ENCODE measurements at places on chromosomes 7 and 10.

GRCh38 chr10:78686444-78687060, 382.2 kb upstream of the ZMIZ1 start:
- no peak for DNase-seq

GRCh38 chr7:158120316-158120715, 467.3 kb downstream of the PTPRN2 start:
- no peak for DNase-seq

DNA sequence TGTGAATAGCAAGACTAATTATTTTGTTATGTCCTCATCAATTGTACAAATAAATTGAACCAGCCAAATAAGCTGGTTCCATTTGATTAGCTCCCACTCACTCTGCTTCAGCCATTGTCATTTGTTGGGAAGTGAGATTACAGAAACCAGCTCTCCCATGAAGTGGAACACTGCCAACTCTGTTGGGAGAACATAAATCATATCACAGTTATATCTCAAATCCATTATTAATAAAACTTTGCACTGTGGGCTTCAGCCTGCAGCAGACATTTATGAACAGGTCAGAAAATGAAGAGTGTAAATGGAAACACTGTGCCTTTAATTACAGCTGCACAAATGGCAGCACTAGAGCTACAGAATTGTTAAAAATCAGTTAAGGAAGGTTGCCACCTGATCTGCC, 46.7 kb upstream of the TEX47 start:
- no peak for DNase-seq

DNA sequence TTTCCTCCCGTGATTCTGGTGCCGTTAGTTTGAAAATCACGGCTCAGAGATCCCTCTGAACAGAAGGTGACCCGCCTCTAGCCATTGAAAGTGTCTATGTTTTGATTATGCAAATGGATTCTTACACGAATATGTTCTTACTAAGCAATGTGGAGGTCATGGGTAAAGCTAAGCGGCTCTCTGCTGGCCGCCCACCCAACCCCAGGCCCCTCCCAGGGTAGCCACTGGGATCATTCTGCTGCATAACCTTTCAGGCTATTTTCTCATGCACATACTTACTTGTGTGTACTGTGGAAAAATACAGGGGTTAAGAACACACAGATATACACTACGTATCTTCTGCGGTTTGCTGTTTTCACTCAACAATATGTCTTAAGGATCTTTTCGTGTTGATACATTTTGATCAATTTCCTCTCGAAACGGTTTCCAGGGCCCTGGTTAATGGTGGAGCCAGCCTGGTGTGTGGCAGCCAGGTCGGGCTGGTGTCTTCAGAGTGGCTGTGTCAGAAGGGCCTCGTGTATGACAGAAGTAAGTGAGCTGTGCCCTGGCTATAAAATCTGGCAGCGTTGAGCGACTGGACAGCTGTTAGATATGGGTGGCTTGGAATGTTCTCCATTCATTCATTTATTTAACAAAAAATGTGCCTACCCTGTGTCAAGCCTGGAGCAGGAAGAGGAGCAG, 29.9 kb downstream of the ZNF783 start:
- DNase-seq, result no peak

- DNase-seq, result no peak
Measured at GRCh38 chr7:158110661-158111048, 477.0 kb downstream of the PTPRN2 start.

- no peak for DNase-seq
Measured at GRCh38 chr10:47331491-47331890, 9.2 kb downstream of the GDF2 start.

GRCh38 chr10:97053276-97053675, 132.5 kb downstream of the SLIT1 start:
- no peak for DNase-seq

DNA sequence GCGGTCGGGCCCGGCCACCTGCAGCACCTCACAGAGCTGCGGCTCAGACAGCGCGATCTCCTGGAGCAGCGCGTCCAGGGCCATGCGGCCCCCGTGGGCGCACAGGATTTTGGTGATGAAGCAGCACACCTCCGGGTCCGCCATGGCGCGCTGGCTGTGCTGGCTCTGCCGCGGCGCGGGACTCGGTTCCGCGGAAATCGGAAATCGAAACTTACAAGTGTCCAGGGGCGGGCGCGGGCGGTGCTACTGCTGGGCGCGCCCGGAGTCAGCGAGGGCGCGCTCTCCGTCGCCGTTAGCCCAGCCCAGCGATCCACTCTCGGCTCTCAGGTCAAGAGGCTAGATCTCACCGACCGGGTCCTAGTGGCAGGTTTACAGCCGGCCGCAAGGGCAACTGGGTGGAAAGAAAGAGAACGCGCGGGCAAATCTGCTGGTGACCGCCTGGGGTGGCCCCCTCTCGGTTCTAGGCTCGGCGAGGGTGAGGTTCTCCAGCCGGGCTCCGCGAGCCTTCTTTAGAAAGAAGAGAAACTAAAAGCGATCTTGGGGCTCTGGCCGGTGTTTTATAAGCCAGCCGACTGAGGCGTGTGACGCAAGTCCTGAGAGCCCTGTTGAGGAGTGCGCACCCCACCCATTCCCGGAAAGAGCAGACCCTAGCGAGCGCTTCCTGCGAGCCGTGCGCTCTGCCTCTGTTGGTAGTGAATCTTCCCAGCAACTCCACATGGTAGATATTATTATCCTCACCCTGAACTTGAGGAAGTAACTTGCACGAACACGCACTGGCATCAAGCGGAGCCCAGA, at the start of gene ZC3HAV1:
ZC3HAV1 (minus strand) TSS at position 533 of the 795 bp plus-strand sequence; CDS start at position 144, 389 bp downstream.
- DNase-seq, result peak; percentile 83

DNA sequence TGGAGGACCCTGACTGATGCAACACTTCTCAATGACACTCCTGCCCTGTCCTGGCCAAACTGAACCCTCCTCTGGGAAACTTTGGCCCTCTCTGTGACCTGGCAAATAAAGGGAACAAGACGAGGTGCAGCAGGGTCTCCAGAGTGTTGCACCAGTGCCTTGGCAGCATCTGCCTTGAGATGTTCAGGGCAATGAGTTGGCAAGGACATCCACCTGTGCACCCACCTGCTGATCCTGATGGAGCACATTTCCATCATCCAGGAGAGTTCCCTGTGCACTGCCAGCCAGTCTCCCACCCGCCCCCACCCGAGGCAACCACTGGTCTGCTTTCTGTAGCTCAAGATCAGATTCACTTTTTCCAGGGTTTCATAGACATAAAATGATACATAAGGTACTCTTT, 407.4 kb downstream of the GRID1 start:
- DNase-seq, result no peak

- no peak for DNase-seq
Measured at GRCh38 chr10:34830217-34830822, 15.2 kb upstream of the PARD3 start.

DNA sequence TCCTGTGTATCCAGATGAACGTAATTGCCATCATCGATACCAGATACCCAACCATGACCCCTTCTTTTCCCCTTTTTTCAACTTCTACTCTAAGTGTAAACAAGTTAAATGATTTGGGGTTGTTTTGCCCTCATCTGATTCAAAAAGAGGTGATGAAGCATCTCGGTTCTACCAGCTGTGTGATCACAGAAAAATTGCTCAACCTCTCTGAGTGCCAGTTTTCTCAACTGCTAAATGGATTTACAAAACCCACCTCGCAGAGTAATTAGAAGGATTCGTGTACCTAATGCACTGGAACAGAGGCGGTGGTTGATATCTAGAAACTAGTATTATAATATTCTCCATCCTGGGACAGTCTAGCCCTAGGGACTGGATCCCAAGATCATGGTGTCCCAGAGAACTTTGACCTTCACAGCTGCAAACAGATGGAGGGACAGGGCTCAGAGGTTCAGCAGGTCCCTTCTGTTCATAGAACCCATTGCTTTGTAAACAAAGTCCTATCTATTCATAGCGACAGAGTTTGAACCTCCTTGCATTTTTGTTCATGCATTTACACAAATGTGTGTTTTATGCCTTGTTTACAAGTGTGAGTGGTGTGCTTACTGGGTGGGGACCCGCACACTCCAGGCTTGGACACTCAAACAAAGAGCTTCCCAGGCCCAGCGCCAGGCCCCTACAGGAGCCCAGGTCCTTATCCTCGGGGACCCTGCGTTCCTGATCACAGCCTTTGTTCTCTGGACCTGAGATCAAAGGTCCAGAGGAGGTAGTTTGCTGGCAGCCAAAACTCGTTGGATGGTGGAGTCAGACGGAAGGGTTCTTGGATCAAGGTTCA, 46.4 kb downstream of the CALML3 start:
- no peak for DNase-seq

Measured in HuH-7.5 (cell line).